Panc1 (cell line): ENCODE measurements at places on chromosomes 2 and 18. TPM values are rescaled to one million over a fixed set of nuclear protein-coding genes. Genes with fewer than 3 reads are reported as not detected.

Gene SCLY
- 31.4 TPM for total RNA-seq

Gene MYL1
- not detected for total RNA-seq

Gene ZNF804A
- total RNA-seq: 2.2 TPM

DNA sequence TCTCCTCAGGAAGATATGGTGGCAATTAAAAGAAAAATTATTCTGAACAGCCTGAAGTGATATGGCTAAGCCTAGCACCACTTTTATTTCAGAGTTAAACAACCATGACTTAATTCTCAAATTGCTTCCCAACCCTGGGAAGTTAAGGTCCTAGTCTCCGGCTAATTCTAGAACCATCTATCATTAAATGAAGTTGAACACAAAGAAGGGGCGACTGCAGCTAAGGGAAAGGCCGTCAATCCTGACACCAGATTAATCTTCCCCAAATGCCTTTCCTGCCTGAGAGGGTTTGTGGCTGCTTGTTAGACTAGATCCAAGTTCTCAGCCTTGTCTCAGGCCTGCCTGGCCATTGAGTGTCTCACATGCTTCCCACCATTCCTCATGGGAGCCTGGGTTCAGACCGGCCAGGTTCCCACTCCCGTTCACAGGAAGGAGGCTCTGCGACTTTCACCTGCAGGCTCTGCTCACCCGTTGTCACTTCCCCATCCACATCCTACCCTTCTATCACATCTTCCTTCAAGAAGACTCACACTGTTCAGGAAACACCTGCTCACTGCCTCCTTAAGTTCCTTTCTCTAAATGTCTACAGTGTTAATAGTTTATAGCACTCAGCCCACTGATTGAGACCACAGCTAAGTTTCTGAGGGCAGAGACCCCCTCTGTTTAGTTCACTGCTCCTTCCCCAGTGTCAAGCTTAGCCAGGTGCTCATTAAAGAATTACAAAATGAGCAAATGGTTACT is 282.9 kb upstream of the REV1 start:
- no peak for DNase-seq

GRCh38 chr2:160063271-160063670 is 856 bp upstream of the PLA2R1 start:
- DNase-seq: no peak

DNA sequence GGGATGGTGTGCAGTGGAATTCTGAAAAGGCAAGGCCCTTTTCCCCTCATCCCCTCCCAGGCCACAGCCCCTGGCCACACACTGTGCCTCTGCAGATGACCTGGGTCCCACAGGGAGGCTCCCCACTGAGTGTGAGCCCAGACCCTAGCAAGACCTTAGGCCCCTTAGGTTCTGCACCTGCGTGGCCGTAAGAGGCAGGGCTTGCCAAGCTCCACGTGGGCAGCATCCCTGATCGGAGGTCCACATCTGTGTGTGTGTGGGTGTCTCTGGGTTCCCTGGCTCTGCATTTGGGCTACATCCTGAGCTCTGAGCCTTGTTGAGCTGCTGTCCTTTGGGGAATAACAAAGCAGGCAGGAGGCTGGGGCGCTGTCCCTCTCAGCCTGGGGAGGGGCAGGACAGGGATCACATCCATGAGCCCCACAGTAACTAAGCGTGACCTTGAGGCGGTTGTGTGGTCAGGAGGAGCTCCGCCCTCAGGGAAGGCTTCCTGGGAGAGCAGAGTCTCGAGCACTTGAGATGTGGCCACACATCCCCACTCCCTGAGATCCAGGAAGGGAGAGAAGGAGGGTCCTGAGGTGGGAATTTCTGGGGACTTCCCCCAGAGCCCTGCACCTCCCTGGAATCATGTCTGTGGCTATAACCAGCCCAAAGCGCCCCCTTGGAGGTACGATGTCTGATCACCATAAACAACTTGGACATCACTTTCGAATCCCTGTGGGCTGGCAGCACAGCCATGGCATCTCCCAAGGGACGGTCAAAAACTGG is 84.8 kb downstream of the STPG4 start:
- no peak for DNase-seq

DNA sequence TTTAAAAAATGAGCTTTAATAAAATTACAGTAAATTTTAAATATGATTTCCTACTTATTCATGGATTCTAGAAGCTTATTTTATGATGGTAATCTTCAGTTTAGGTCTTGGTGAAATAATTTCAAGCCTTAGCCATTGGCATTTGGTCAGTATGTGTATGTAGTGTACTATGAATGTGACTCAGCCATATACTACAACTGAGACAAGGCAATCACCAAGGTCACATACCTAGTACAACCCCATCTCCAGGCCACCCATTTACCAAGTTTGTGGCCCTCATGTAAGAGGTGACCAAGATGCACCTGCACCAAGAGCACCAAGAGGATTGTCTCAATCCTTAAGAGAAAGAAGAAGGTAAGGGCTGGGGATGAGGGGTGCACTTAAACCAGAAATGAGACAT is 54.8 kb upstream of the FRZB start:
- DNase-seq: no peak

DNA sequence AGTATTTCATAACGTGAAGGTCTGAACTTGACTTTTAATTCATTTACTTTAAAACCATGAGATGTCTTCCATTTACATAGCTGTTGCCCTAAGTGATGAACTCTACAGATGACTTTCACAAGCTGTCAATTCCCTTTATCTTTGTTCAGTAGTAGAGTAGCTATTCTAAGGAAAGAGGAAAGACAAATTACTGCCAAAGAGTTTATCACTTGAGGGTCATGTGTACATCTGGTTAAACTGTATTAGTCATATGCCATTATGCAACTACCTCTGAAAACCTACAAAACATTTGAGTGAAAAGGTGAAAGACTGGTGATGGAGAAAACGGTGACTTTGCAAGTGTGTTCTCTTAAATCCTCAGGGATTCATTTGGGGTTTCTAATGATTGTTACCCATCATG is 763.9 kb downstream of the TMEM182 start:
- DNase-seq: no peak

DNA sequence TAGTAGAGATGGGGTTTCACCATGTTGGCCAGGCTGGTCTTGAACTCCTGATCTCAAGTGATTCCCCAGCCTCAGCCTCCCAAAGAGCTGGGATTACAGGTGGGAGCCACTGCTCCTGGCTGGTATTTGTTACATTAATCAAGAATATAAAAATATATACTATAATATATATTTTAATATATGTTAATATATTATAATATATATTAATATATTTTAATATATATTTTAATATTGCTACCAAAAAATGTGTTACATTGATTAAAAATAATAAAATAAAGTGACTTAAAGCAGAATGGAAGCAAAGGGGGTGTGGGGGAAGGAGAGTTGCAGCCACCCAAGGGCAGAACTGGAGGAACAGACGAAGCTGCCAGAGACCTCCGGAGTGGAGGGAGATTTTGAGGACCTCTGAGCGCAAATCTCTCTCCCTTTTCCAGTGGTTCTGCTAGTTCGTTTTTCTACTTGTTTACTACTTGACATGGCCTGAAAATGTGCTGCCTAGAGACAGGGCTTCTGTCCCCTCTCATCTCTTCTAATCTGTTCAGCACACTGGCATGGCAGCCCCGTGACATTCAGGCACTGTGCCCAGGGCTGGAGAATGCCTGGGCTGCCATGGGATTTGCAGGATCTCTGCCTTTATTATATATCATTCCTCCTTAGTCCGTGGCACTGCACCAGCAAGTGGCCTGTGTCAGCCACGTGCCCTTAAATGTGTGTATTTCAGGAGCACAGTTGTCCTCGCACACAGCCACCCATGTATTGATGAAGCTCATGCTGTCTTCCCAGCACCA is 47.9 kb upstream of the RAB12 start:
- DNase-seq: no peak

DNA sequence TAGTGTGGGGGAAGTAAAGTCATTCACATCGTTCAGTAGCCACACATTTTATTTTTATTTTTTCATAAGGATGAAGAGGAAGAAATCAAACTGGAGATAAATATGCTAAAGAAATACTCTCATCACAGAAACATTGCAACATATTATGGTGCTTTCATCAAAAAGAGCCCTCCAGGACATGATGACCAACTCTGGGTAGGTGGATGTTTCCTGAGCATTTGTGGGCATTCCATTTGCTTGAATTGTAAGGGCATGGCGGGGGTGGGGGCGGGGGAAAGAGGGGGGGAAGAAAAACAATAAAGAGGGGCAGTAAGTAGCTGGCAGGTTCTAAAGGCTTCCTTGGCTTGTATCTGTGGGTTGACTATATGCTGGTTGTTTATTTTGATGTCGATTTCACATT is 126.4 kb downstream of the MAP4K4 start:
- DNase-seq: no peak
